Caudate nucleus (tissue), 63 donors: ENCODE measurements at places on chromosomes 2 and 18.

- DNase-seq = no peak
These were observed 24.3 kb downstream of the GALNT1 start for GRCh38 chr18:35605686-35606417.

DNA sequence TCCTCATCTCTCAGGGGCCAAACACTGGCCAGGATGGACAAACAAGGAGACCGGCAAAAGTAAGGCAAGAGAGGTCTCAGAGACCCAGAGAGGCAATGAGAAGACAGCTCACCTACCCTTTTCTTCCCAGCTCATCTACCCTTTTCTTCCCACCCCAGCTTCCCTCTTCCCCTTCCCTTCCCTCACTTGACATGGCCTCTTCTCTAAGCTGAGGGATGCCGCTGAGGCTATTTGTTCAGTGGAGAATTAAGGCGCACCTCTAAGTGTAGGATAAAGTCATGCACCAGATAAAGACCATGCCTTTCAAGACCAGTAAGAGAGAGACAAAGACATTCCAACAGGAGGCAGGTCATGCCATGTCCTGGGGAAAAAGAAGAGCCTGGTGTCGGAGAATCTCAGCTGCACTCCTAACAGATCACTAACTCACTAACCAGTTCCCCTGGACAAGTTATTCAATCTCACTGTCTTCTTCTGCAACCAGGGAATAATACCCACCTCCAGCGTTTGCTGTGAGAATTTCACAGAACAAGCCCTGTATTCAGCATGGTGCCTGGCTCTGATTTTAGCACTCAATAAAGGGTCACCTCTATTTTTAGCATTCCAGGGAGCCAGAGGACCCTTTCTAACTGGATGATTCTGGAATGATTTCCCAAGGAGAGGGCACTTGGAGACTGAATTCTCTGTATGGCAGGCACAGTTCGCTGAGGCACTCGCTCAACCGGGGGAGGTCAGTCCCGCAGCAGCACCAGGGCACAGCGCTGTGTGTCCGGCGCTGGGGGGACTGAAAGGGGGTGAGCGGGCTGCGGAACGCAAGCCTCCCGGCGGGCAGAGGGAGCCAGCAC lies 3.0 kb upstream of the FOSL2 start:
- no peak for DNase-seq

DNA sequence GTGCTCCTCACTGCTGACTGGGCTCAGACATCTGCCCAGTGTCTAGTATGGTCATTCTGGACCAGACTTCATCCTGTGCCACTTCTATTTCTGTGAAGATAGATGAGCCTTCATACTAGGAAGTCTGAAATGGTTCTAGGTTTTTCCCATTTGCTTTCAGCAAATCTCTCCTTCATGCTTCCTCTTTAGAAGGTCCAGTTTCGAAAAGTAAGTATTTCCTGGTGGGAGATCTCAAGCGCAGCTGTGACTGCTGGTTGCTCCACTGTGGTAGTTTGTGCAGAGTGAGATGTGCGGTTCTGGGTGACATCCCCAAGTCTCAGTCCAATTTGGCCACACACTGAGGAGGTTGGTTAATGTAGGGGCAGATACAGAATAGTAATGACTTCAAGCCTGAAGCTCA lies 14.4 kb downstream of the IL36B start:
- DNase-seq = no peak

DNA sequence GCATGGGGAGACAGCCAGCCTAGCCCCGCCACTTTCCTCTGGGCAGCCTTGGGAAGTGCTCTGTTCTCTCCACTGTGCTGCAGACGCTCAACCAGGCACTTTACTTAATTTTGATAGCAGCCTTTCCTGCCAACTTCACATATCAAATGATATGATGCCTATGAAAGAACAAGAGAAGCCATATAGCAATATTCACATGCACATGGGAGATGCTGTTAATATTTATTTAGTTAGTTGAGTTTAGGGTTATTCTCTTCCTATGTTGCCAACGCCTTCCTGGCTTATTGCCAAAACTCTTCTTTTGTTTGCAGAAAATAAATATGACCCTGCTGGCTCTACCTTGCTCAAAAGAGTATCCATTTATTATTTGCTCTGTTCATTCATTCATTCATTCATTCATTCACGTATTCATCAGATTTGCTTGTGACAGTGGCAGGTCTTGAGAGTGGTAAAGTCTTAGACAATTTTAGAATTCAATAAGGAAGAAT lies 99.3 kb downstream of the GATA6 start:
- no peak for DNase-seq

DNA sequence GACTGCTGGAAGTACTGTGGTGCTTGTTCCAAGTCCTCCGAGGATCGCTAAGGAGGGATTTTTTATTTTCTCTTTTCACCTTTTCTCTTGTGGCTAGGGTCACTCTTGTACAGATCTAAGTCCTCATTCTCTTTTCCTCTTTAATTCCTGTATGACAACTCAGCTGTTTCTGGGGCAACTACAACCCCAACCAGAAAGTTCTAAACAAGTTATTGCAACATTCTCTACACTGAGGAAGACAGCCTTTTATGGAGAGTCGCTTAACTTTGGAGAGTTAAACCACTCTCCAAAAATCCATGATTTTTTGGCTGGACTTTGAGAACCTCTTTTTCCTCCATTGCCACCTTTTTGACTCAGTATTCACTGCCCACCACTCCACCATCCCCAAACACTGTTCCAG lies 74.0 kb upstream of the SESTD1 start:
- DNase-seq = no peak

GRCh38 chr18:39841482-39842365 lies 2113.3 kb upstream of the PIK3C3 start:
- no peak for DNase-seq

- no peak for DNase-seq
These were observed 140.8 kb downstream of the SEPTIN10 start for GRCh38 chr2:109472974-109473373.
